ENCODE measurements at places on chromosomes 5 and 9. TPM values are rescaled to one million over a fixed set of nuclear protein-coding genes. Genes with fewer than 3 reads are reported as not detected.

DNA sequence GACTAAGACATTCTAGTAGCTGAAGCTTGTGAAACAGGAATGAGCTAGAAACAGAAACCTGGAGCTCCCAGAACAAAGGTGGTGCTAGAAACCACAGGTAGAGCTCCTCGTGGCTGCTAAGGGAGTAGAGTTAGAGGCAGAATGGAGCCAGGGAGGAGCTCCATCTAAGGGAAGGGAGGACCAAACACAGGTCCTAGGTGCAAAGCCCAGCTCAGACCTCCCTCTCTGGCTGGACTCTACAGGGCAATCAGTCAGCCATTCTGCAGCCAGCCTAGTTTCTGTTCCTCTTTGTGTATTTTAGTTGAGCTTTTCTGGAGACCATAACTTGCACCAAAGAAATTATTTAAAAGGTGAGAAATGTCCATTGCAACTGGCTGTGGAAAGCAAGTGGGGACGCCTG is 70.4 kb downstream of the CRB2 start:
- no peak overlapping the region for H3K4me3 ChIP-seq
- no peaks in the 10 kb centered on the region for H3K36me3 ChIP-seq
- no peaks in the 10 kb centered on the region for H3K27me3 ChIP-seq
- DNase-seq = peak; percentile 25
- no peak overlapping the region for H3K27ac ChIP-seq

GRCh38 chr5:129172580-129172979 is 78.0 kb downstream of the ISOC1 start:
- H3K36me3 ChIP-seq = no peaks in the 10 kb centered on the region
- no peak for DNase-seq
- H3K27me3 ChIP-seq = no peaks in the 10 kb centered on the region

- no peak overlapping the region for H3K27ac ChIP-seq
- no peak for DNase-seq
- peaks cover 4% of the 10 kb centered on the region for H3K36me3 ChIP-seq
- H3K4me1 ChIP-seq = no peaks in the 10 kb centered on the region
- H3K4me3 ChIP-seq = no peak overlapping the region
Observed at GRCh38 chr9:130870491-130871381, 25.9 kb downstream of the QRFP start.

- H3K4me1 ChIP-seq = peaks cover 3% of the 10 kb centered on the region
- DNase-seq = no peak
- peak overlapping the region; percentile 63 for H3K4me3 ChIP-seq
- H3K27ac ChIP-seq = peak overlapping the region; percentile 36
Observed at GRCh38 chr5:140038373-140038957, 4.6 kb downstream of the NRG2 start.

DNA sequence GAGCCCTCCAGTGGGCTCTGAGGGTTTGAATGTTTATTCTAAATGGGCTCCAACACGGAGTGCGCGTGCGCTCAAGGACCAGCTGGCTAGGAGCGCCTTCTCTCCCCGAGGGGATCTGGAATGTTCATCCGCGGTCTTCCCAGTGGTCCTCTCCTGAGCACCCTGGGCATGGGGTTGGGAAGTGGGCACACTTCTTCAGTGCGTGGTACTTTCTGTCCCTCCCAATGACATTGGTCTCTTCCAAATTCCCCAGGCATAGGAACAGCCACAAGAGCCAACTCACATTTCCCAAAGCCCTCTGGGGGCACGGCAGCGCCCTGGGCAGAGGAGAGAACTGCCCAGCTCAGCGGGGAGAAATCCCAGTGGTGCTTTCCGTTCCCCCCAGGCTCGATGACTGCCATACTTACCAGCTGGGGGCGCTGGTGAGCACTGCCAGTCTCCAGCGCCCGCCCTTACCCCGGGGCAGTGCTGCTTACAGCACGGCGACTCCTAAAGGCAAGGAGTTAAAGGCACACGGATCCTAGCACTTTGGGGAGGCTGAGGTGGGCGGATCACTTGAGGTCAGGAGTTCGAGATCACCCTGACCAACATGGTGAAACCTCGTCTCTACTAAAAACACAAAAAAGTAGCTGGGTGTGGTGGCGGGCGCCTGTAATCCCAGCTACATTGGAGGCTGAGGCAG is 29.9 kb upstream of the OBP2B start:
- no peaks in the 10 kb centered on the region for H3K27me3 ChIP-seq
- DNase-seq = no peak
- no peaks in the 10 kb centered on the region for H3K36me3 ChIP-seq
- peak overlapping the region; percentile 90 for H3K27ac ChIP-seq

TSSK1B gene
- total RNA-seq = 0.73 TPM
